NCI-H1092 (cell line): ENCODE measurements at places on chromosomes 1 and 21.
A peak's percentile ranks its signal among the peaks of the same experiment; 100 is the strongest.

- peak; percentile 92 for DNase-seq
Observed at GRCh38 chr1:232630047-232630893, at the start of gene SIPA1L2. Gene SIPA1L2, minus strand, starts transcription at chr1:232630133. Its CDS starts 114,794 bp downstream, at chr1:232515339.

GRCh38 chr1:35947547-35947946 lies 16.6 kb downstream of the AGO3 start:
- no peak for DNase-seq

DNA sequence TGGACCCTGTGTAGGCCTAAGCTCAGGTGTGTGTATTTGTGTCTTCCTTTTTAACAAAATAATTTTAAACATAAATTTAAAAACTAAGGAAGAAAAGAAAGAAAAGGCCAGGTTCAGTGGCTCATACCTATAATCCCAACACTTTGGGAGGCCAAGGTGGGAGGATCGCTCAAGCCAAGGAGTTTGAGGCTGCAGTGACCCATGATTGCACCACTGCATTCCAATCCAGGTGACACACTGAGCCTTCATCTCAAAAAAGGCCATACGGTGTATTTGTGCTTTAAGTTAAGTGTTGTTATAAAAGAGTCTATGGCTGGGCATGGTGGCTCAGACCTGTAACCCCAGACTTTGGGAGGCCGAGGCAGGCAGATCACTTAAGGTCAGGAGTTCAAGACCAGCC lies 8.3 kb downstream of the RAB3B start:
- DNase-seq = no peak

- DNase-seq = no peak
Observed at GRCh38 chr1:3482378-3482849, 27.9 kb downstream of the ARHGEF16 start.

DNA sequence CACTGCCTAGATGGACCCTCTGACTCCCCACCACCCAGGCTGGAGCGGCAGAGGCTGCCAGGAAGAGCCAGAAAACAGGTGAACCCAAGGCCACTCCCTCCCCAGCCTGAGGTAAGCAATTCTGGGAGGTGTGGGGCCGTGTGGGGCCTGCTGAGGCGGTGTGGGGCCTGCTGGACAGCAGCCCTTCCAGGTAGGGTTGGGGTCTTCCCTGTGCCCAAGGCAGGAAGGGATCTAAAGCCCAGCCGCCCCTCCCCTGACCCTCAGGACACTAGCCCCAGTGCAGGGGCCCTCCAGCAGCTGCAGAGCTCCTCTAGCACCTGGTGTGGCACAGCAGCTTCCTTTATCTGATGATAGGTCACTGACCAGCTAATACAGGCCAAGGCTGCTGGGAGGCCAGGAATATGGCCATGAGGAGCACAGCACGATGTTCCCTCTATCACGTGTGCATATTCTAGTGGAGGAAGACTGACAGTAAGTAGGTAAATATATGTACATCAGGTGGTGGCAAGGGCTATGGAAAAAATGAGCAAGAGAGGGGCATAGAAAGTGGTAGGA lies 86.9 kb downstream of the IER5 start:
- DNase-seq = no peak

DNA sequence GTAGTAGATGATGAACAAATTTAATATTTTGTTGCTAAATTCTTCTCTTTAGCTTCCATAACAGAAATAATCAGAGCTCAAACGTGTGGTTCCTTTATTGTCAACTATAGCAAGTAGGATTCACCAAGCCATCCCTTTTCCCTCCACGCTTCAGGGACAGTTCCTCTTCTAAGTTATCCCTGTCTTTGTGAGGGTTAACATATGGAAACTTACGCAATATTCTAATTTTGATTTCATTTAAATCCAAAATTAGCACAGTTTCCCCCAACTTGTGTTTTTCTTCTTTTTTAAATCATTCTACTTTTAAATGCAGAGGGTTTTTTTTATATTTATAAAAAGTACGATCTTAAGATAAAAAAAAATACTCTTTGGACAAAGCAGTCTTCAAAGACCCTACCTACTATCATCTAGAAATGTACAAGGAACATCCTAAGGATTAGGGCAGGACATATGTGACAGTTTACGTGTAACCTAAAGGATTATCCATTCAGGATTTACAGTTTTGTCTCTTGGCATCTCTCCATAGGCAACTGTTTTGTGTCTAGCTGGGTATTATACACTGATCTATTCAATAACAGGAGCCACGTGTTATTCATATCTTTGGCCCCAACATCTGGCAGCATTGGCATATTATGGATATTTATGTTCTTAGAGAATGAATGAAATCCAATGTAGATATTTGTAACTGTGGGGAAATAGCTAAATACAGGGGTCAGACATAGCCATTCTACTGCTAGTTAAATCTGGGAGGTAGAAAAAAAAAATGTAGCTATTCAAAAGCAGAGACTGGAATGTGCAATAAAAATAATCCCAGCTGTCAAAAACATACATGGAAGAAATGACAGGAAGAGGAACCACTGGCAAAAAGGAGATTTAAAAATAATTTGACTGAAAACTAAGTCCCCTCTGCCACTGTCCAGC lies 272.9 kb downstream of the NEGR1 start:
- DNase-seq = no peak

DNA sequence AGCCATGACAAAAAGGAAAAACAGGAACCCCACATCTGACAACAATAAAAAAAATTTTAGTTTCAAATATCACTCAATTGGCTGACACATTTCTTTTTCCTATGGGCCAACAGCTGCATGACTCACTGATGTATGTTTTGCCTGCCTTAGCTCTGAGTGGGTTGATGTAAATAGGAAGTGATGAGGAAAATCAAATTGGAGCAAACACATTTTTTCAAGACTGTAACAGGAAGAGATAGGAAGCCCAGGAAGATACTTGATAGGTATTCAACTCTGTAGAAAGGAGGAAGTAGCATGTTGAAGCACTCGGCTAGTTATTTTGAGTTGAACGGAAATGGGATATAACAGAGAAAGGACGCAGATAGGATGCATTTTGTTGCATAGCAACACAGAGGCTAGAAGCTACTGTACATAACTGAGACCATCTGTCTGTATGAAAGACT lies 168.0 kb upstream of the NR5A2 start:
- no peak for DNase-seq

- no peak for DNase-seq
Observed at GRCh38 chr1:87336623-87337067, 8.0 kb downstream of the LMO4 start.

DNA sequence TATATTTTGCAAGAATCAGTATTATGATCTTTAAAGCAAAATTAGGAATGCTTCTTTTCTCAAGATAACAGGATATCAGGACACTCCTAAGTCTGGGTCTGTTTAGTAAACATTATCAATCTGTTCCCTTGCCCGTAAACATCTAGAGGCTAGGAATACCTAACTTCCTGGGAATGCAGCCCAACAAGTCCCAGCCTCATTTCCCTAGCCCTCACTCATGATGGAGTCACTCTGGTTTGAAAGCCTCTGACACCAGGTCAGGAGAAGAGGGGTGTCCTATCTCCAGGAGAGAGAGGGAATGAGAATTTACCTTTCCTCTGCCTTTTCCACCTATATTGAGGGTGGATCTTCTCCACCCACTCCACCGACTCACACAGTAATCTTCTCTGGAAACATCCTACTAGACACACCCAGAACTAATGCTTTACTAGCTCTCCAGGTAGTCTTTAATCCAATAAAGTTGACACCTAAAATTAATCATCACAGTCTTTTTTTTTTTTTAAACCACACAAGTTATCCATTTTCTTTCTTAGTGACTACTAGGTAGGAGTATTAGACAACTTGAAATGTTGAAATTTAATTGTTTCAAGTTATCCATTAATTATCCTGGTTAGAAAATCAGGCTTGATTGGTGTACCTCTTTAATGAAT lies 659.3 kb downstream of the USP25 start:
- no peak for DNase-seq

DNA sequence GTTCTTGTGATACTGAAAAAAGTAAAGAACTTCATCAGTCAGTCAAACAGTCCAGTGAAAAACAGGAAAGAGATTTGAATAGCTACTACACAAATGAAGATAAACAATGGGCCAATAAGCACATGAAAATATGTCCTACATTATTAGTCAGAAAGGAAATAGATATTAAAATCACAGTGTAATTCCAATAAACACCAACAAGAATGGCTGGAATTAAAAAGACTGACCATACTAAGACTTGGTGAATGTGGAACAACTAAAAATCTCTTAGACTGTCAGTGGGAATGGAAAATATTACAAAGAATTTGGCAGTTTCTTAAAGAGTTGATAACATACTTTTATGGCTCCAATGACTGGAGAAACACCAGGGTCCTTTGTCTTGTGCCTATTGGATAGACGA lies 241.8 kb upstream of the USP24 start:
- no peak for DNase-seq

- no peak for DNase-seq
Observed at GRCh38 chr1:38241594-38242334, 195.2 kb upstream of the POU3F1 start.

DNA sequence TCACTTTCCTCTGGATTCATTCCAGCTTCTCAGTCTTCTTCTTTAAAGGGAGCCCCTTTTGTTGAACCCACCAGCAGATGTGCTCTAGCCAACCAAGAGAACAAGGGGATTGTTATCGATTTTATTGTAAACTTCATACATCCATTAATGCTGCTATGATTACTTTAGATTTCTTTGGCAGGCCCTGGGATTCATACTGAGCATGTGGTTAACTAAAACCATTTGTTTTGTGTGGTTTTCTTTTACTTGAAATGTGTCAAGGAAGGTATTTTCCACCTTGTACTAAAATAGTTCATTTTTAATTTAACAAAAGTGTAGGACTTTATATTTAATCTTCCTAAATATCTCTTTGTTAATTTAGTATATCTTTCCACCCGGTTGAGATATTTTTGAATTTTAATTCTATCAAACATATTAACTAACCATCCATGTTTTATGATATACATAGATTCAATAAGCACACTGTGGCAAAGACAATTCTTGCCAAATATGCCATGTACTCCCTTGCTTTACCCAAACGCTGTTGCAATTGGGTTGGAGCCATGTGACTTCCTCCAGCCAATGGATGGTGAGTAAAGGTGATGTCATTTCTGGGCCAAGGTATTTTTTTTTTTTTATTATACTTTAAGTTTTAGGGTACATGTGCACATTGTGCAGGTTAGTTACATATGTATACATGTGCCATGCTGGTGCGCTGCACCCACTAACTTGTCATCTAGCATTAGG lies 74.2 kb upstream of the LRRC8D start:
- DNase-seq = no peak

DNA sequence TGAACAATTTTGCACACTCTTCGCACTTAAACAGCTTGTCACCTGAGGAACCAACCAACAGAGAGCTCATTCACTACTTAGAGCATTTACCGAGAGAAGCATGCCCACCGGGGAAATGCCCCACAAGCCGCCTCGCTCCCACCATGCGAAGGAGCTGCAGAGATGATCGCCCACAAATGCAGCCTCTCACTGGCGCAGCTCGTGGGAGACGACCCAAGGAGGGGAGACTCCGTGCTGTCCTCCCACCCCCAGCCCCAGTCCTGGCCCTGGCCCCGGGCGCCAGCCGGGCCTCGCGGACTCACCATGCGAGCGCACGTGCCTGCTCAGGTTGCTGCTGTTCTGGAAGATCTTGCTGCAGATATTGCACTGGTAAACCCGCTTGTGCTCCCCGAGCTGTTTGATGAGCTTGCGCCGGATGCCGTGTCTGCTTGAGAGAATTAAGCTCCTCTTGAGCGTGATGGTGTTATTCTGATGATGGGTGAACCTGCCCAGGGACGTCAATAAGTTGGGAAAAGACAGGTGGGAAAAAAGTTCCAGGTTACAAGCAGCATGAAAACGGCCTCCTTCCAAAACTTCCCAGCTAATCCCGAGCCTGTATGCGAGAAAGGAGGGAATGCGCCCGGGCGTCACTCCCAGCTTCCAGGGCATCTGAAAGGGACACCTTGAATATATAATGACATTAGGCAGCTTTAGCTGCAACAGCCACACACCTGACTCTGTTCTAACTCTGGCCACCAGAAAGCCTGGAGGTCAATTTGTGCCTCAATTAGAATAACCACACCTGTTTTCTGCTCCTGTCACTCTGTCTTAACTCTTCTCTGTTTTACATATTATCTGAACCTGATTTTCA lies 42.8 kb downstream of the PRDM15 start:
- DNase-seq = no peak

DNA sequence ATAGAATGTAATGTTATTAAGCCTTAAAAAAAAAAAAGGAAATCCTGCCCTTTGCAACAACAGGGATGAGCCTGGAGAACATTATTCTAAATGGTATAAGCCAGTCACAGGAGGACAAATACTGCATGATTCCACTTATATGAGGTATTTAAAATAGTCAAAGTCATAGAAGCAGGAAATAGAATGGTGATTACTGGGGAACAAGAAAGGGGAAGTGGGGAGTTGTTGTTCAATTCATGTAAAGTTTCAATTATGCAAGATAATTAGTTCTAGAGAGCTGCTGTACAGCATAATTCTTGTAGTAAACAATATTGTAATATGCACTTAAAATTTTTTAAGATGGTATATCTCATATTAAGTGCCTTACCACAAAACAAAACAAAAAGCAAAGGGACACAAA lies 13.2 kb downstream of the FCER1A start:
- no peak for DNase-seq

DNA sequence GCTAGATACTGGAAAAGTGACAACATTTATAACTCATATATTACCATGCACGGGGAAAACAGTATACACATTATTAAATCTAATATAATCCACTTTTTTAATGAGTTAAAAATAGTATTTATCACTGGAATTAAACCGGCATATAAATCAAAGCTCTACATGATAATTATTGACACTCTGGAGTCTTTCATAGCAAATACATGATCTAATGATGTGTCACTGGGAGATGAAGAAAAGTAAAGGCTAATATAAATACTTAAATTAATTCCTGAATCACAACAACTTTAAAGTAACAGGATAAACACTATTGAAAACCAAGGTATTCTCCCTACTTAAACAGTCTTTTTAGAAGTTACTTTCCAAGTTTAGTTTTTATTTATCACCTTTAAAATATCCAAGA lies 52.4 kb upstream of the ASPM start:
- DNase-seq = no peak

DNA sequence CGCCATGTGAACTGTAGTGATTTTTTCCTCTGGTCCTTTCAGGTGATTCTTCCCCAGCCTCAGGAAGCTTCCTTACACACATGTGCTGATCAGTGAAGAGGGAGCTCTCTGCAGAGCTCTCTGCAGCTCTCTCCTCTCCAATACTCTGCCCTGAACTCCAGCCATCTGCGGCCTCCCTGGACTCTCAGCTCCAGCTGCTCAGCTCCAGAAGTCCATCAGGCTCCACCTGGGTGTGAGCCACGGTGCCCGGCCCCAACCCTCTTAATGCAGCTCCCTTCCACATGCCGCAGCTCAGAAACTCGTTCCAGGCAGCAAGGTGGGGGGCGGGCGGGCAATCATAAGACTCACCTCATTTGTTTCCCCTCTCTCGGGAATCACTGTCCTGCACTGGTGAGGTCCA lies 30.9 kb upstream of the RPL11 start:
- DNase-seq = no peak

DNA sequence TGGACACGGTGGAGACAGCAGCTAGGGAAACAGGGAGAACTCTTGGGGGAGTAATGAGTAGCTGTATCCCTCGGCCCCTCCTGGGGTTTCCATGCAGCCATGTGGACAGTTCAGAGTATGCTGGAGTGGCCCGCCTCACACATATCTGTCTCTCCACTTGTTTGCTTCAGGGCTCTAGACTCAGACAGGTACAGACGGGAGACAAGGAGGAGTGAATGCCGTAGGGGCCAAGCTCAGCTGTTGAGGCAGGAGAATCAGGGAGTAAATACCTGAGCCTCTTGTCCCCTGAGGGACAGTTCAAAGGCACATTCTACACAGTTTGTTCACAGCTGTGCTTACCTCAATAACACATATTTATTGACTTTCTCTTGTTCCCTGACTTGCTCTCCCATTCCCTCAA lies 7.7 kb upstream of the PTGFRN start:
- no peak for DNase-seq
